ENCODE measurements at places on chromosomes 5 and 9. TPM values are rescaled to one million over a fixed set of nuclear protein-coding genes. Genes with fewer than 3 reads are reported as not detected.

CCNI2 gene
- not detected for polyA plus RNA-seq

PGM5 gene
- polyA plus RNA-seq, result 3.7 TPM

DEPDC1B gene
- 0.05 TPM for polyA plus RNA-seq

TTC23L gene
- polyA plus RNA-seq, result 0.05 TPM

SLC6A7 gene
- polyA plus RNA-seq, result not detected

PCDHGA12 gene
- 0.38 TPM for polyA plus RNA-seq

DMGDH gene
- polyA plus RNA-seq, result 1.5 TPM

IL7R gene
- polyA plus RNA-seq, result 0.25 TPM

KIF12 gene
- not detected for polyA plus RNA-seq

PCDHB10 gene
- polyA plus RNA-seq, result 0.14 TPM

F2RL2 gene
- polyA plus RNA-seq, result not detected

MAPK9 gene
- polyA plus RNA-seq, result 40.1 TPM

IL13 gene
- not detected for polyA plus RNA-seq

CARTPT gene
- polyA plus RNA-seq, result not detected

HNRNPAB gene
- 243 TPM for polyA plus RNA-seq

NFIL3 gene
- 126 TPM for polyA plus RNA-seq

ROPN1L gene
- polyA plus RNA-seq, result 0.38 TPM

C5orf58 gene
- polyA plus RNA-seq, result not detected

LCN1 gene
- not detected for polyA plus RNA-seq

MARCOL gene
- polyA plus RNA-seq, result not detected
